Activated B cell treated with CpG ODN at 0.5 μM for 24 hours (primary cell): ENCODE measurements at places on chromosomes 13 and 19. TPM values are rescaled to one million over a fixed set of nuclear protein-coding genes. Genes with fewer than 3 reads are reported as not detected.
A peak's percentile ranks its signal among the peaks of the same experiment; 100 is the strongest.

DNA sequence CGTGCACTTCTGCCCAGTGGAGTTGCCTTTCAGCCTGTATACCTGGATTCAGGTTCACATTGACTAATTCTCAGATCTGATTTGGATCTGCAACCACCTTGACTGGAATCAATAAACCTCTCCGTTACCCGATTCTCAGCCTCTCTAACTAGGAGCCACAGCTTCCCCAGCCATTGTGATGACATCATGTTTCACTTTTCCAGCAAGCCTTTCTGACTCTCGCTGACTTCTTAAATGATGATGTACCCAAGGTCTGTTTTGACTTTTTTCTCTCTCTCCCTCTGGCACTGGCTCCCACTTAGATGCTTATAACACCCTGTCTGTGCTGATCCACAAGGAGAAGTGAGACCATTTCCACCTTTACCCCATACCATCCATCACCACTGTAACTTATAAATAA, 13.5 kb upstream of the FAM124A start:
- DNase-seq, result no peak

DNA sequence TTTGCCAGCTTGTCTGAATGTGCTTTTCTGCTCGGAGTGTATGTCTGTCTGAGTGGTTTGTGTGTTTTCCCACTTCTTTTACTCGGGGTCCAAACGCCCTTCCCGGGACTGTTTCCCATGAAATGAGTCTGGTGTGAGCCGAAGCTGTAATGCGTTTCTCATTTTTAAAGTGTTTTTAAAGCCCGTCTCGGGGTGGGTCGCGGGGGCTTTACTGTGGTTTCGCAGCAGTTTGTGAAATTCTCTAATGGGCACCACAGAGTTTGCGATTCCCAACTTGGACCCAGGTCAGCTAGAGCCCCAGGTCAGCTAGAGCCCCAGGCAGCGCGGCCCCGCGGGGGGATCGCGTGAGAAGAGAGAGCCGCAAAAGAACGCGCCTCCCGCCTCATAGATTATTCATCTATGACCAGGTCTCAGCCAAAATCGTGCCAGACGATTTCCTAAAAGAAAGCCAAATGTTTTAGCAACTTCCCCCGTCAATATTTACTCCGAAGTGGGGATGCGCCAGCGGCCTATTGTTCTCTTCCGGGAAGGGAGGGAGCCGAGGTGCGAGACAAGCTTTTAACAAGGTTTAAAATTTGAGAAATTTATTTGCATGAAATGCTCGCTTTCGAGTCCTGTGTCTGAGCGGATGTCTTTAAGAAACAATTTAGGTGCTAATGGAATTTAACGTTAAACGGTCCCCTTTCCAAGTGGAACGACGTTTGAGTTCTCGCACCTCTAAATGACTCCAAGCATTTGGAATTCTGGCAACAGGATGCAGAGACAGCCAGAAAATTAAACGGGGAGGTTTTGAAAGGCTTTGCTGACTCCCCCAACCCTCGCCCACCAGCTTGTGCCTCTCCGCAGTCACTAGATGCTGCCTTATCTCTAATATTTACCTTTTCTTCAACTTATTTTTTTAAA, 2.2 kb downstream of the ZIC2 start:
- DNase-seq, result no peak

- peak; percentile 29 for DNase-seq
Observed at GRCh38 chr19:4732680-4733114, 9.1 kb upstream of the DPP9 start.

DNA sequence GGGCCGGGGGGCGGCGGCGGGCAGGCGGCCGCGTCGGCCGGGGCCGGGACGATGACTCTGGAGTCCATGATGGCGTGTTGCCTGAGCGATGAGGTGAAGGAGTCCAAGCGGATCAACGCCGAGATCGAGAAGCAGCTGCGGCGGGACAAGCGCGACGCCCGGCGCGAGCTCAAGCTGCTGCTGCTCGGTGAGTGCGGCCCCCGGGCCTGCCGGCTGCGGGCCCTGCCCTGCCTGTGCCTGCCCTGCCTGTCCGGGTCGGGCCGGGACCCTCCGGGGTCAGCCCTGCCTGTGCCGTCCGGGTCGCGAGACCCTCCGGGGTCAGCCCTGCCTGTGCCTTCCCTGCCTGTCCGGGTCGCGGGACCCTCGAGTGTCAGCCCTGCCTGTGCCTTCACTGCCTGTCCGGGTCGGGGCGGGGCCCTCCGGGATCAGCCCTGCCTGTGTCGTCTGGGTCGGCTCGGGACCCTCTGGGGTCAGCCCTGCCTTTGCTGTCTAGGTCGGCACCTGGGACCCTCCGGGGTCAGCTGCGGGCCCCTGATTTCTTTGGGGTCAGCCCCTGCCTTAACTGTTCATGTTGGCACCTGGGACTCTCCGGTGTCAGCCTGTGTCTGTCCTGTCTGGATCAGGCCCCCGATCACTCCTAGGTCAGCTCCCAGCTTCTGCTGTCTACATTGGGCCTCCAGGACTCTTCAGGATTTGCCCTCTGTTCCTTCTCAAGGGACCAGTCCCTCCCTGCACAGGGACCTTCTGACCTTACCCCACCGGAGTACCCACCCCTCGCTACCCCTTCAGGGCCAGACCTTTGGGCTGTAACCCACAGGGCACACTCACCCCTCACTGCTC, 659 bp downstream of the GNA11 start:
- DNase-seq, result peak; percentile 45

DNA sequence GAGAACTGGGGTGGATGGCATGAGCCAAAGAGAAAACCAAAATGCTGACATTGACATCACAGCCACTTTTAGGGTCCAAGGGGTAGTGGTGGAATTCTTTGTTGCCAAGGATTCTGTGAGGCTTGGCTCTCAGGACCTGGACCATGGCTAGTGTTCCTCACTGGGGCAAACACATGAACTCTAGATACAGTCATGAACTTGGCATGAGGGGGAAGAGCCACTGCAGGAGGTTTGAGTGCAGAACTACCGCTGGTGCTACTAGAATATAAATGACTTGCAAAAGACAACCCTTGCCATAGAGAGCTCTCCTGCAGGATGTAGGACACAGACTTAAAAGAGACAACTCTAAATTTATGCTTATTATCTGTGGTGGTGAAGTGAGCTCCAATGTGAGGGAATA, 29.8 kb upstream of the FRY start:
- no peak for DNase-seq

- DNase-seq, result no peak
Observed at GRCh38 chr13:46909042-46909441, 12.2 kb upstream of the HTR2A start.

- DNase-seq, result no peak
Observed at GRCh38 chr13:113743366-113744195, 15.4 kb upstream of the TMEM255B start.

DNA sequence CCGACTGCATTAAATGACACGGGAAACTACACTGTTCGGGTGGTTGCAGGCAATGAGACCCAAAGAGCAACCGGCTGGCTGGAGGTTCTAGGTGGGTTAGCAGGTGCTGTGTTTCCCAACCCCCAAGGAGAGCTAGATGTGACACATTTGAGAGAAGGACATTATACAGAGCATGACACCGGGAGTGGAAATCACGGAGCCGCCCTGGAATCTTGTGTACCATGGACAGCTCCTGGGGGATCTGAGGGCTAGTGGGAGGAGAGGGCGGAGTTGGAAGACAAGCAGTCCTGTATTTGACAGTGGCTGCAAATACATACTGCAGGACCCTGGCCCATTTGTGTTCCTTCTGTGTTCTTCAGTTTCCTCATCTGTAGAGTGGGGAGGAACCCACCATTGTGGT, 2.3 kb downstream of the CEACAM18 start:
- no peak for DNase-seq

- no peak for DNase-seq
Observed at GRCh38 chr13:43374621-43375020, 351.2 kb downstream of the DNAJC15 start.

DNA sequence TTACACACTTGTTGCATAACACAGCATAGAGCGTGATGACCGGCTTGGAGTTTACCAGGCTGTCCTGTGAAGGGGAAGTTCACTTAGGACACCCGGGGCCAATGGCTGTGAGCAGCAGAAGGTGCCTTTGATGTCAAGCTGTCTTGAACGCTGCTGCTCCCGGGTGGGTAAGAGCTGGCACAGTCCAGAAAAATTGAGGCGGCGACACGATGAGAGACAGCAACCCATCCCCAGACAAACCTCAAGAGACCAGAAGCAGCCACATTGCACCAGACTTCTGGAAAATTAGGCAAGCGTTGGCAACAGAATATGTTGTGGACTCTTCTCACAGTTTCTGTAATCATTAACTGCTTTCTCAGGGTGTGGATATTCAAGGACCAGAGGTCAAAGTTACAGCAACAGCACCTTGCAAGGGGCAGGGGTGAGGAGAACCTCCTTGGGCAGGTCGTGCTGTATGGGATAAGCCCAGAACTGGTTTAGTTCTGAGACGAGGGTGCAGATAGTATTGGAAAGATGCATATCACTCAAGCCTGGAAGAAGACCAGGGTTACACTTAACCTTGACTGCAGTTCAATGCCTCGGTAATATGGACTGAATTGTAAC, 10.1 kb downstream of the NFILZ start:
- no peak for DNase-seq

DNA sequence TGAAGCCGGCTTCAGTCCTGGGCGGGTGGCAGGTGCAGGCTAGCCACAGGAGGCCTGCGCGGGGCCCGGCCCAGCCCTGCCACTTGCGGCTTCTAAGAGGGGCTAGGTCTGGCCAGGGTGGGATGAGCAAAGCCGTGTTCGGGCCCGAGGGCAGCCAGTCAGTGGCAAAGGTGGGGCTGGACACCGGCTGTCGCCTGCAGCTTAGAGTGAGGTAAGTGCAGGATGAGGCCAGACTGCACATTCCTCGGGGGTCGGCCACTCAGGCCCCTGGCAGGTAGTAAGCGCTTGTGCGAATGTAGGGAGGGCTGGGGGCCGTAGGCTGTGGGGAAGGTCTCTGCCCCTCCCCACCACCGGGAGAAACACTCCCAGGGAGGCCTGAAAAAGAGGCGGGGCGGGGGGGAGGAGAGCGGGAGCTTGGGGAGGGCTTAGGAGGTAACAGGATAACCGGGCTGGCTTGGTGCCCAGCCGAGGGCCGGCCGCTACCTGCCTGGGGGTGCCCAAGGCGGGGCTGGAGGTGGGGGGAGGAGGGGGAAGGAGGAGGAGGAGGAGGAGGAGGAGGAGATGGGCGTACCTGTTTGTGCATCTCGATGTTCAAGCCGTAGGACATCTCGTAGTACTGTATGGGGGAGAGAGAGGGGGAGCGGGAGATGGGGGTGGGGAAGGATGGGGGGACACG, 6.4 kb downstream of the TLE5 start:
- DNase-seq, result no peak

- DNase-seq, result no peak
Observed at GRCh38 chr13:103062079-103062478, 4.1 kb downstream of the SLC10A2 start.

GRCh38 chr19:56348289-56348877, 33.7 kb upstream of the ZSCAN5A start:
- no peak for DNase-seq

DNA sequence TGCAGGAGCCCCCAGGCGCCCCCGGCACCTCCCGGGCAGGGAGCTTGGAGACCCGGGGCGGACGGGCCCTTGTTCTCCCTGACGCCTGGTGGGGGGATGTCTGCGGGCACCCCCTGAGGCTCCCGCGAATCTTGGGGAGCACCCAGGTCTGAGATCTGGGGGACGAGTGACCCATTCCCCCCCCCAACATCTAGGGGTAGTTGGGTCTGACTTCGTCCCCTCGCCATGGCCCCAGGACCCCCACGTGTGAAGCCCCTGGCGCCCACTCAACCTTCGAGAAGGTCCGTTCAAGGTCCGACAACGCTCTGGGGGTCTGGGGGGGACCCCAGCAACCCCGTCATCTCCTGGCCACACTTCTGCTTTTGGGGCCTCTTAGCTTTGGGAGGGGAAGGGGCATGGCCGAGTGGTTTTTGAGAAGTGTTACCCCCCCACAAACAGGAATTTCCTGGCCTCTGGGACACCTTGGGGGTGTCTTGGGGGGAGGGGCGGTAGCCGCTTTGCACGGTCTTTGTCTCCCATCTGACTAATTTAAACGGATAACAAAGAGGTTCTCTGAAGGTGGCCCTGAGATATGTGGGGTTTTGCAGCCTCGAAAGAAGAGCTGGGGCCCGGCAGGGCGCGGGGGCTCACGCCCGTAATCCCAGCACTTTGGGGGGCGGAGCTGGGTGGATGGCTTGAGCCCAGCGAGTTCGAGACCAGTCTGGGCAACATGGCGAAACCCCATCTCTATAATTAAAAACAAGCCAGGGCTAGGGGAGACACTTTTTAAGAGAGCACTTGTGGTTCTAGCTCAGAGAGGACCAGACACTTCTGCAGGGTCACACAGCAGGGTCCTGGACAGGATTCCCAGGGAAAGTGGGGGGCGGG, 608 bp downstream of the CNN2 start:
- peak; percentile 43 for DNase-seq

DNA sequence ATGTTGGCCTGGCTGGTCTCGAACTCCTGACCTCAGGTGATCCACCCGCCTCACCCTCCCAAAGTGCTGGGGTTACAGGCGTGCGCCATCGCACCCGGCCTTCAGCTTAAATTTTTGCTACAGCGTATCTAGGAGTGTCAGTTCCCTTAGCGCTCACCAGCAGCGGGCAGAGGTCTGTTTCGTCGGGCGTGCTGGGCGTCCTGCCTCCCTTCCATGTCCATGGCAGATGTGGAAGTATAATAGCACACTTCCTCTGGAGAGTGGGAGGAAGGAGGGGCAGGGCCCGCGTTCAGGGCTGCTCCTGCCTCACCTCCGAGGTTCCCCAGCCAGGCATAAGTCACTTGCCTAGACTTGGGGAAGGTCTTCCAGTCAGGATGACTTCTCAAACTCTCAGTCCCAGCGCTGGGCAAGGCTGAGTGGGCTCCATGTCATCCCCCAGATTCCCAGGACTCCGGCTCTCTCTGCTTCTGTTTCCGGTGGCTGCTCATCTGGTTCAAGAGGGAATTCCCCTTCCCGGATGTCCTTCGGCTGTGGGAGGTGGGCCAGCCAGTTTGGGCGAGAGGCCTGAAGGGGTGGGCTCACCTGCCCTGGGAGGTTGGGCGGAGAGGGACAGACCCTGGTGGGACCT, 9.5 kb downstream of the IL4I1 start:
- DNase-seq, result no peak

GRCh38 chr13:109644069-109644750, 142.2 kb downstream of the IRS2 start:
- no peak for DNase-seq

GRCh38 chr13:65592731-65593130, 1637.4 kb downstream of the PCDH9 start:
- no peak for DNase-seq

Gene MBD3L3
- not detected in 2 replicates for total RNA-seq

Gene UHRF1
- 6.5 and 7.8 TPM in 2 replicates for total RNA-seq

Gene TDRD3
- 19.7 and 22.5 TPM in 2 replicates for total RNA-seq

Gene CYP4F3
- total RNA-seq, result not detected in 2 replicates

Gene LRRC4B
- total RNA-seq, result not detected in 2 replicates

Gene C19orf81
- 0.69 TPM in 1 of 2 replicates, not detected in the other for total RNA-seq

Gene APOE
- total RNA-seq, result not detected in 2 replicates

Gene KCNK6
- total RNA-seq, result 3.2 and 4.7 TPM in 2 replicates

Gene CXCL17
- not detected in 2 replicates for total RNA-seq

Gene MISP
- not detected in 2 replicates for total RNA-seq

Gene LRRC8E
- not detected in 2 replicates for total RNA-seq

Gene TSEN34
- total RNA-seq, result 15.0 and 19.4 TPM in 2 replicates

Gene ZNF208
- 10.5 TPM in 2 replicates for total RNA-seq

Gene KHSRP
- 251 and 281 TPM in 2 replicates for total RNA-seq

Gene KLK14
- 0.76 and 0.82 TPM in 2 replicates for total RNA-seq

Gene LIM2
- not detected in 2 replicates for total RNA-seq

Gene PALM3
- total RNA-seq, result not detected in 2 replicates
